HAP-1 (cell line): ENCODE measurements at places on chromosomes 16 and 17.

- DNase-seq, result no peak
Measured at GRCh38 chr17:17698371-17698770, 17.1 kb downstream of the RAI1 start.

DNA sequence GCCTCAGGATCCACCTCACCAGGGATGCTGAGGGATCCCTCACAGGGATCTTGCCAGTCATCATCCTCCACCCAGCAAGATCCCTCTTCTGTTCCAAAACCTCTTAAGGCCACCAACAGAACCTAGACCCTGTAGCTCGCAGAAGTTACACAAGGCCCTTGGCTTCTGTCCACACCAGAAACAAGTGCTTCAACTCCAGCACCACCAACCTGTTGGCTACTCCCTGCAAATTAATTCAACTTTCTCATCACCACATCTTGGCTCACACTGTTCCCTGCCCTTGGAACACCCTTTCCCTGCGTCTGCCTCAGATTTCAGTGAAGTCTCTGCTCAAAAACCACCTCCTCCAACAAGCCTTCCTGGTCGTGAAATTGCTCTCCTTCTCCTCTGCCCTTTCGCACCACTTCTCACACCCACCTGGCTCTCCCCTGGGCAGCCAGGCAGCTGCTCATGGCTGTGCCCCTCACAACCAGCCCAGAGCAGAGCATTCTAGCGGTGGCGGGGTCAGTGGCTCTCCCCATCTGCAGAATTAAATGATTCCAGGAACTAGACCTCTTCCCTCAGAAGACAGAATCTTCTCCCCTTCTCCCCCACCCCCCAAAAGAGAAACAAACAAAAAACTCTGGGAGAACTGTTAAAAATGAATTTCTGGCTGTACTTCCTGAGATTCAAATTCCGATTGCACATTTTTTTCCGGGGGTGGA is 1.8 kb downstream of the PLLP start:
- DNase-seq, result no peak

- DNase-seq, result no peak
Measured at GRCh38 chr17:12831839-12832238, 42.5 kb downstream of the ARHGAP44 start.

DNA sequence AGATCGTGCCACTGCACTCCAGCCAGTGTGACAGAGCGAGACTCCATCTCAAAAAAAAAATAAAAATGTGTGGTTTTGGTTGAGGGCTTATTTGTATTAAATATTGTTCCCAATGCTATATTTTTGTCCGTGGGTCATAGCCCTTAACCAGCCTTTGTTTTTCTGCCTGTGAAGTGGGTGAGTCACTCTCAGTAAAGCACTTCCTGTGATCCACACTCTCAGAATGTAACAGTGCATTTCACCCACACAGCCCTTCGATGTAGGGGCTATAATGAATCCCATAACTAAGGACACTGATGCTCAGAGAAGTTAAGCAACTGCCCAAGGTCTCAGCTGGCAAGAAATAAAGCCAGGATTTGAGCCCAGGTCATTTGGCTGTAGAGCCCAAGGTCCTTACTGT is 34.7 kb upstream of the POLR3E start:
- DNase-seq, result no peak

DNA sequence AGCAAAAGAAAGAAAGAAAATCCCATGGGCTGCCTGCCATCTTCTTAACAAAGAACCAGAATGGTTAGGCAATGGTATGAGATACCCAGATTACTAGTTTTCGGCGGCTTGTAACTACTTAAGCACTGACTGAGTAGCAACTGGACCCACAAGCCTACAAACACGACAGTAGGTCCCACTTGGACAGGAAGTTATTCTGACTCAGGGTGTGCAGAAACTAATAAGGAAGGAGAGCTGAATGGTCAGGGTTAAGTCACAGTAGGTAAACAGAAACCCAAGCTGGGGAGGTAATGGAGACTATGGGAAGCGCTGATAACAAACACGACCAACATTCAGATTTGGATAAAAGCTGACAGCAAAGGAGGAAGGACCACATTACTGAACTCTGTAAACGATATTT is 10.4 kb upstream of the HLF start:
- no peak for DNase-seq
